Pons (tissue), 1 donor: ENCODE measurements at places on chromosomes 13 and 19.
A peak's percentile ranks its signal among the peaks of the same experiment; 100 is the strongest.

DNA sequence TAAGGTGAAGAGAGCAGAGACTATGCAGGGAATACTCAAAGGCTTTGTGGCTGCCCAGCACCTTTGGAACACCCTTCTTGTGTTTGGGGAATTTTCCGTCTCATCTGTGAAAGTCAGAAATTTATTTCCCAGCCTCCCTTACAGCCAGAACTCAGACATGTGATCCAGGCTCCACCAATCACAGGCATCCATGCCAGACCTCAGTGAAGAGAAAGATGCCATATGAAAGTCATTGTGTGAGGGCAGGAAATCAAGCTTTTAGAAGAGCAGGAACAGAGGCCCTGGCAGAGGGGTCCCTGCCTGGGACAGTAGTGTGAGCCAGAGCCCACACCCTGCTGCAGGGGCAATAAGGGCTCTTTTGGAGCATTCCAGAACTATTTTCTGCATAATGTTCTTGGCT lies 12.1 kb downstream of the CCDC70 start:
- no peak for DNase-seq

DNA sequence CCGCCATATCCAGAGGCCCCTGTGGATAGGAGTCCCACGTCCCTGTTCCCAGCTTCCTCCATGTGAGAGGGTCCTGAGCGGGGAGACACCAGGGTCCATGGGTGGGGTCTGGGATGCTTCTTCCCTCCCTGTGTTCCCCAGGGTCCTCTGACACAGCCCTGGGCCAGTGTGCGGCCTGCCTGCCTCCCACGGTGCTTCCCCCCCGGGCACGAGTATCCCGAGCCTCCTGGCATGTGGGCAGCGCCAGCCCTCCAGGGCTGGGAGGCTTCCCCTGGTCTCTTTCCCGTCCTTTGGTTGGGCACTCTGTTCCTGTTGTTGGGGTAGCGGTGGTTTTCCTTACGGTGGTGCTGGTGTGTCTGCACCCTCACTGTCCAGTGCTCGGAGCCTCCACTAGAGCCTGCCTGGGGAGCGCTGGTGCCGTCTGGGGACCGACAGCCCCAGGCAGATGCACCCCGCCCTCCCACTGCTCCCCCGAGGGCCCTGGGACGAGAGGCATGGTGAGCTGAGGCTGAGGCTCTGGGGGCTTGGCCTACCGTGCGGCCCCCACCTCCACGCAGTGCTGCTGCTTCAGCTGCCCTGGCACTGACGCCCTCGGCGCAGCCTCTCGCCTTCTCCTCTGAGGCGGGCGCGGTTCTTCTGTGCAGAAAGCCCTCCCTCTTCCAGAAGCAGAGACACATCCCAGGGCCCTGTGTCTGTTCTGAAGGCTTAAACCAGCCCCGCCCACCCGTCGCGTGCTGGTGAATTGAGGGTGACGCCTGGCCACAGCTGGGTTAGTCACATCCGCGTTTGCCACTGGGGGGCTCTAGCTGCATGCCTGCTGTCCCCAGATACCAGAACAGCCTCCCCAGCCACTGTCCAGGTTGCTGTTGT lies 27.9 kb downstream of the PLEKHJ1 start:
- no peak for DNase-seq

- no peak for DNase-seq
Measured at GRCh38 chr19:51783372-51783771, 11.6 kb upstream of the FPR3 start.

DNA sequence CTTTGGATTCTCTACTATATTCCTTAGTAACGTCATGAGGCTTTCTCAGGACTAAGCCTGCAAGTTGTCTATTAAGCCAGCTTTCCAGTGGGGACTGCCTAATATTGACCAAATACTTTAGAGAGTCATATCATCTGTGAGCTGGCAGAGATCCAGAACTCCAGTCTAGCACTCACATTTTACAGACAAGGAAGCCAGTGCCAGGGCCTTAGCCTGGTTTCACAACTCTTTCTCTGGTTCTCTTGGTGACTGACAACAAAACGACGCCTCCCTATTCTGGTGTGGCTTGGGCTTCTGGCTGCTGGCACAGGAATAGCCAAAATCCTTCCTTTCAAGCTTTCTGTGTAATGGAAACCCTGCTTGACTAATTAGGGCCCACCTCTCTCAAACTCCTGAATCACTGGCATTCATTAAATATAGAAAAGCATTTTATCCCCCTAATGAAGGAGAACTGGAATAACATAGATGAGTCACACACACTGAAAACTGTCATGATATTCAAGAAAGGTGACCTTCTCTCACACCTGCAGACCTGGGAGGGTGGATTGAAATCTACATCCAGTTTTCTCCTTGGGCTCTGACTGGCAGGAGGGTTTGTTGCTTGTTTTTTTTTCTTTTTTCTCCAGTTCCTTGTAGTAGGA lies 75.2 kb upstream of the UBL3 start:
- peak; percentile 69 for DNase-seq

DNA sequence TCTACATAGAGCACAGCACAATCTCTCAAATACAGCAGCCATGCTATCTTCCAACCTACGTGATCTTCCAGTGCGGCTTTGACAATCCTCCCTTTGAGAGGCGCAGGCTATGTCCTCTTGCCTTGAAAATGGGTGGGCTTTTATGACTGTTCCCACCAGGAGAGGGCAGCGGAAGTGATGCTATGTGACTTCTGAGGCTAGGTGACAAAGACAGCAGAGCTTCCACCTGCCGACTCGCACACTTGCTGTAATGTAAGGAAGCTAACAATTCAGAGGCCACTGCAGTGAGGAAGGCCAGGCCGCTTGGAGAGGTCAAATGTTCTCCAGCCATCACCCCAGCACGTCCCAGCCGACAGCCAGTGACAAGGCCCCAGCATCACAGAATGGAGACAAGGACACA lies 65.8 kb downstream of the MRPL57 start:
- DNase-seq: no peak

- DNase-seq: no peak
Measured at GRCh38 chr19:12202250-12202649, 39.4 kb downstream of the ZNF136 start.

- peak; percentile 37 for DNase-seq
Measured at GRCh38 chr13:95387733-95388207, 86.5 kb upstream of the ABCC4 start.

GRCh38 chr19:51196181-51196580 lies 28.7 kb upstream of the CD33 start:
- DNase-seq: no peak

DNA sequence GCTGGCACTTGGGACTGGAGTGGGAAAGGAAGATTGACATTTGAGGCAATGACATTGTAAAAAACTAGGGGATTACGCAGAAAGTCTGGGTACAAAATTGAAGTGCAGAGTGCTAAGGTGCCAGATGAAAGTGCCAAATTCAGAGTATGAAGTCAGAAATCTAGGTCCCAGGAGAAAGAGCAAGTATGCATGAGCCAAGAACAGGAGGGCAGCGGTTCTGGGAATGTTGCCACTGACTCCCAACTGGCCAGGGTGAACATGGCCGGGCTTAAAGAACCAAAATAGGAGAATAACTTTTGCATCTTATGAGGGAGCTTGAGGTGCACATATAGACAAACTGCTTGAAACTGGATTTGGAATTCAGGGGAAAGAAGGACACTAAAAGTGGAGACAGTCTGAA lies 495.8 kb upstream of the KLF12 start:
- no peak for DNase-seq

GRCh38 chr19:39778763-39779162 lies at the start of gene LEUTX:
Gene LEUTX, plus strand, starts transcription at chr19:39778854. Its CDS starts 67 bp downstream, at chr19:39778921.
- DNase-seq: no peak
